ENCODE measurements at places on chromosomes 3 and 15.
A peak's percentile ranks its signal among the peaks of the same experiment; 100 is the strongest.

GRCh38 chr15:39585389-39585841 lies 4.5 kb downstream of the THBS1 start:
- no peak for DNase-seq

DNA sequence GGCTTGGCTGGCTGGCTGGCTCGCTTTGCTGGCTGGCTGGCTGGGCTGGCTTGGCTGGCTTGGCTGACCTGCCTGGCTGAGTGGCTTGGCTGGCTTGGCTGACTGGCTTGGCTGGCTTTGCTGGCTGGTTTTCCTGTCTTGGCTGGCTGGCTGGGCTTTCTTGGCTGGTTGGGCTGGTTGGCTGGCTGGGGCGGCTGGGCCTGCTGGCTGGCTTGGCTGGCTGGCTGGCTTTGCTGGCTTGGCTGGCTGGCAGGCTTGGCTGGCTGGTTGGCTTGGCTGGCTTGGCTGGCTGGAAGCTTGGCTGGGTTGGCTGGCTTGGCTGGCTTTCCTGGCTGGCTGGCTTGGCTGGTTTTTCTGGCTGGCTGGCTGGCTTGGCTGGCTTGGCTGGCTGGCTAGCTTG lies 435.6 kb downstream of the GOLGA6L6 start:
- no peak for DNase-seq

- DNase-seq = no peak
Observed at GRCh38 chr3:134369861-134370596, 4.2 kb downstream of the AMOTL2 start.

DNA sequence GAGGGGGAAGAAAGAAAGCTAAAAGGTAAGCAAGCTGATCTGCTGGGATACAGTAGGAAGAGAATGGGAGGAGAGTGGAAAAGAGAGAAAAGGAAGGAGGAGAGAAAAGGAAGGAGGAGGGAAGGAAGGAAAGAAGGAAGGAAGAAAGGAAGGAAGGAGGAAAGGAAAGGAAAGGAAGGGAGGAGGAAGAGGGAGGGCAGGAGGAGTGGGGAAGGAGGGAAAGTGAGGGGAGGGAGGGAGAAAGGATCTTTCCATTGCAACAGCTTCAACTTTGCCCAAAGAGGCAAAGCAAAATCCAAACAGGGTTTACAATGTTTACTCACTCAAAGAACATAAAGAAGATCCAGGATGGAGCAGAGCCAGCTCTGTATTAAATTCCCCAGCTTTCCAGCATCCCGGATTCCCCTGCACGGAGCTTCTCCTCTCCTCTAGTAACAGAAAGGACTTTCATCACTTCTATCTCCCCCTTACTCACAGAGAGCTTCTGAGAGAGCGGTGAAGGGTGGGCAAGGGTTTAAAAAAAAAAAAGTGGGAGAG lies 494.2 kb upstream of the PROK2 start:
- DNase-seq = no peak

GRCh38 chr3:119490153-119490552 lies 8.2 kb upstream of the TIMMDC1 start:
- no peak for DNase-seq

DNA sequence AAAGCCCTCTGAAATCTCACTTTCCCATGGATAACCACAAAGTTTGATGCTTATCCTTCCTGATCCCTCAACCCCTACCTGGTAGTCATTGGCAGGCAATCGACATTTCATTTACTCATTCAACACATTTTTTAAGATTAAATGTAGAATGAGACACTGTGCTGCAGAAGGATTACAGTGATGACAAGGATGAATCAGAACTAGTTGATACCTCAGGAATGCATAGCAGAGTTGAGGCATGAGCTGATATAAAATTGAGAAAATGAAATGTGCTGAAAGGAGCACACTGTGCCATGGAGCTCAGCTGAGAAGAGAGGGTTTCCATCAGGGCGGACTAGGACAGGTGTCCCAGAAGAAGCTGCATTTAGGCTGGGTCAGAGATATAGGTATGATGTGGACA lies 48.9 kb upstream of the ACTL6A start:
- no peak for DNase-seq

- DNase-seq = no peak
Observed at GRCh38 chr15:60582370-60583036, 103.6 kb upstream of the ICE2 start.

- DNase-seq = no peak
Observed at GRCh38 chr15:65106011-65106590, 8.9 kb downstream of the UBAP1L start.

GRCh38 chr3:140468407-140468806 lies 209.5 kb upstream of the TRIM42 start:
- DNase-seq = no peak

GRCh38 chr3:177351757-177352158 lies 154.5 kb upstream of the TBL1XR1 start:
- DNase-seq = no peak

- DNase-seq = no peak
Observed at GRCh38 chr3:145370870-145371269, 790.1 kb downstream of the PLOD2 start.

- DNase-seq = peak; percentile 73
Observed at GRCh38 chr15:90845201-90845949, 23.0 kb upstream of the FURIN start.

All from K562 (cell line).